ENCODE measurements at places on chromosomes 1 and 21.

- DNase-seq = no peak
Measured at GRCh38 chr1:190243056-190243455, 234.6 kb downstream of the BRINP3 start.

DNA sequence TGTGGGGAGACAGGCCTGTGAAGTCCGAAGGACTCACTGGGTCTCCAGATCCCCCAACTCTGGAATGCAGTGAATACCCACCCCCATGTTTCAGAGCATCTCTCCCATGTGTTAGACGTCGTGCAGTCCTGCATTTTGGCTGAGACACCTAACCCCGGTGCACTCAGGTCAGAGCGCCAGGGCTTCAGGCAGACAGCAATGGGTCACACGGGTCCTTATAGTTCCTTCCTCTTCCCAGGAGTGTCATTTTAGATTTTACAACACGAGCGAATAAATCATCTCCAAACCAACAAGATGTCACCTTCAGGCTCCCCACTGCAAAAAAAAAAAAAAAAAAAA is 5.1 kb downstream of the PRRX1 start:
- DNase-seq = no peak

- no peak for DNase-seq
Measured at GRCh38 chr1:187977298-187977697, 1148.5 kb downstream of the PLA2G4A start.

DNA sequence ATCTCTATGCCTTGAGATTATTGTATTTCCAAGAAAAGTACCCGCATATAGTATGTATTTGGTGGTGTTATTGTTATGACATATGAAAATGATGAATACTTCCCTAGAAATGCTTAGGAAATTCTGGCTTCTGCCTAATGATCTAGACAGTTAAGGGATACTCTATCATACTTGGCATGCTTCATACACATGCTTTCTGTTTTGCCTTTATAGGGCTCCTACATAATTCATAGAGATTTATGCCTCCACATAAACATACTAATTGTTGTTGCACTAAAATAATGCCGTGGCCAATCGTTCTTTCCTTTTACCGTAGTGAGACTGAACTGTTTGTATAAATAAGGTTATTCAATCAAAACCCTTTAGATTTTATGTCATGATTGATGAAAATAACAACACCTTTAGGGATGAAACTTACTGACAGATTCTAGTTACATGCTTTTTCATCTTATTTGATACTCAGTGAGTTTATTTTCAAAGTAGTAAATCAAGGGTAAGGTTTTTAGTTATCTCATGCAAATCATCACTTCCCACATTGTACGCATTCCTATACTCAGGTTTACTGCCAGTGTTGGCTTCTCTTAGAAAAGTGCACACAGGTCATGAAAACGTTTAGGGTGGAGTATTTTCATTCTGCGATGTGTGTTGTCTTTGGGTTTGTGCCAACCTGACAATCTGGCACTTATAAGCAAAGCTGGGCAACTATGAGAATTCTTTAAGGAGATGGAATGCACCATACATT is 40.5 kb upstream of the SCYL3 start:
- DNase-seq = no peak

- no peak for DNase-seq
Measured at GRCh38 chr1:149967041-149967440, 30.4 kb upstream of the MTMR11 start.

DNA sequence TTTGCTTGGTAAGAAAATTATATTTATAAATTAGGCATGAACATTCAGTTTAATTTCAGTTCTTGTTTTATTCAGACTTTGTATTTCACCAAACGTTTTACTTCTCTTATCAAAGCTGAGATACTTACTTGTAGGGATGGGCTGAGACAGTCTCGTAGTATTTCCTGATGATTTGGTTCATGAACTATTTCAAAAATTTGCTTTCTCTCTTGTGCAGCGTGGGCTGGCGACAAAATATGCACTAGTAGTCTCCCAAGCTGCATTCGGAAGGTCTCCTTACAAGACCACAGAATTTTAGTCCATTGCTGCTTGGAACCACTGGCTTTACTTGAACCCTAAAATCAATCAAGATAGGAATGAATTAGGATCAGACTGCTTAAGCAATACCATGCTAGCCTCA is 91.7 kb upstream of the GNG4 start:
- no peak for DNase-seq

GRCh38 chr1:245500546-245500945 is 345.8 kb downstream of the KIF26B start:
- no peak for DNase-seq
